Fibroblast of villous mesenchyme (primary cell): ENCODE measurements at places on chromosomes 1 and 21.

DNA sequence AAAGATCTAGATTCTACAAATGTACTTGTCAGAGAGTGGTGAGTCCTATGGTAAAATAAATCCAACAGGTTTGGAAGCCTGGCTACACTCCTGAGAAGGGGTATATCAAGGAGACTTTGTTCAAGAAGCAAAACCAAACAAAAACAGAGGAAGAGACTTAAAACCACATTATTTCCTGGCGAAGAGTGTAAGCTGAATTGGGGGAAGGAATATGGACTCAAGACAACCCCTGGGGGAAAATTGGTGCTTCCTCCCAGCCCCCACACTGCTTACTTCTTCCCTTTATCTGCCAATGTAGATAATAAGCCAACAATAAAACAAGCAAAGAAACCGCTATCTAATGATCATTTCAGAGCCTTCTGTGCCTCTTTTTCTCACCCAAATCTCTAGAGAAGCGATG lies 48.4 kb upstream of the ZBTB18 start:
- DNase-seq = no peak

DNA sequence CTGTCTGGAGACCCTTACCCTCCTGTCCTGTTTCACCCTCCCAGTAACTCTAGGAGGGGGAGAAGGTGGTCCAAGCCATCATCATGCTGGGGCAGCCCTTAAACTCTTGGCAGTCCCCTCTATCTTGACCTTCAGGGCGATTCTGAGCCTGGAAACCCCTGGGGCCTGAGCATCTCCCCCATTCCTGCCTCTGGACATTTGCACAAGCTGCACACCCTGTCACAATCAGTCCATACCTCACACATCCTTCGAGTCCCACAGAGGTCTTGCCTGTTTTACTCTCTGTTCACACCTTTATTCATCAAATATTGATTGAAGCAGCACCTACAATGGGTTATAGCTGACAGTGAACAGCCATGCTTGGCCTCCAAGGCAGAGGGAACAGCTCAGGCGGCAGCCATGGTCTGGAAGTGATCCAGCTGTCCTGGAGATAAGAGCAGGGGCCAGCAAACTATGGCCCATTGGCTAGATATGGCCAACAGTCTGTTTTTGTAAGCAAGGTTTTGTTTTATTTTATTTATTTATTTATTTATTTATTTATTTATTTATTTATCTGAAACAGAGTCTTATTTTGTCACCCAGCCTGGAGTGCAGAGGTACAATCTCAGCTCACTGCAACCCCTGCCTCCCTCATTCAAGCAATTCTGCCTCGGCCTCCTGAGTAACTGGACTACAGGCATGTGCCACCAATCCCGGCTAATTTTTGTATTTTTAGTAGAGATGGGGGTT lies 7.1 kb upstream of the FAM131C start:
- no peak for DNase-seq

- DNase-seq = peak; percentile 48
Measured at GRCh38 chr1:227351443-227351842, 33.2 kb upstream of the CDC42BPA start.

- no peak for DNase-seq
Measured at GRCh38 chr1:237705462-237705861, 185.3 kb downstream of the ZP4 start.

DNA sequence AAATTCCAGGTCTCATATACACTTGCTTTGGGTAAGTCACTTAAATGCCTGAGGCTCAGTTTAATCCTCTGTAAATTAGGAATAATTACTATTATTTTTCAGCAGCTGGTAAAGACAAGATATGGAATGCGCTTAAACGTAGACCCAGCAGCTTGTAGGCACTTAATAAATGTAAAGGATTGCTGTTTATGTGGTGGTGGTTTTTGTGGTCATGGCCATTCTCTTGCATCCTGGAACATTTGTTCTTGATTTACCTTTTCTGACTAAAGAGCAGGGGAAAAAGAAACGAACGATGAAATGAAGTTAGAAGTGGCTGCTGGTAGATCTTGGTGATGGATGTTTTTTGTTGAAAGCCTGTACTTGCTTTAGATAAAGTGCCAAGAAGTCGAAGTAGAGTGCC lies 195.0 kb upstream of the FOXD3 start:
- peak; percentile 56 for DNase-seq

- DNase-seq = no peak
Measured at GRCh38 chr1:37708471-37708870, 16.2 kb downstream of the CDCA8 start.

GRCh38 chr1:182111496-182111895 lies 50.0 kb upstream of the ZNF648 start:
- DNase-seq = no peak

- no peak for DNase-seq
Measured at GRCh38 chr1:201419746-201420607, 1.6 kb downstream of the TNNI1 start.

DNA sequence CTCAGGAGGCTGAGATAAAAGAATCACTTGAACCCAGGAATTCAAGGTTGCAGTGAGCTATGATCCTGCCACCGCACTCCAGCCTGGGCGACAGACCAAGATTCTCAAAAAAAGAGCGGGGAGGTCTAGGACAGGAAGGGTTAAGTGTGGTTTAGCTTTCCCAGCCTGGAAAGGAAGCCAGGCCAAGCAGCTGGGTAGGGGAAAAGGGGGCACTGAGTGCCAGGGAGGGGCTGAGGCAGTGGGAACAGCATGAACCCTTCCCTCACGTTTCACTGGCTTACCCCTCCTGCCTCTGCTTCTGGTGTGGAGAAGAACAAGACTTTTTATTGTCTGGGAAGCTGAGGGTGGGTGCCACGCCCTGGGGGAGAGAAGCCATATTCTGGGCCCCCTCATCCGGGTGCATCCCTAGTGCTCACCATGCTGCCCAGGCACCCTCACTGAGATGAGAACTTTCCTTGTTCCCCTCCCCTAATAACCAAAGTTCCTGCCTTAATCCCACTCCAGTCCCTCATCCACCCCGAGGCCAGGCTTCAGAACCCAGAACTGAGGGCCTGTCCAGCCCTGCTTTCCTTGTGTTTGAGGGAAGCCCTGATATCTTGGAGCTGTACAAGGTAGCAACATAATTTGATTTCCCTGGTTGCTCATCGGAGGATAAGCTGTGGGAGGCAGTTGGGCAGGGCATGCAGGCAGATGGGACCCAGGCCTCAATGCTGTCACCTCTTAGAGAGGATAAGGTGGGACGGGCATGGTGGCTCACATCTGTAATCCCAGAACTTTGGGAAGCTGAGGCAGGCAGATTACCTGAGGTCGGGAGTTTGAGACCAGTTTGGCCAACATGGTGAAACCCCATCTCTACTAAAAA lies 2.0 kb upstream of the LMNA start:
- DNase-seq = no peak

DNA sequence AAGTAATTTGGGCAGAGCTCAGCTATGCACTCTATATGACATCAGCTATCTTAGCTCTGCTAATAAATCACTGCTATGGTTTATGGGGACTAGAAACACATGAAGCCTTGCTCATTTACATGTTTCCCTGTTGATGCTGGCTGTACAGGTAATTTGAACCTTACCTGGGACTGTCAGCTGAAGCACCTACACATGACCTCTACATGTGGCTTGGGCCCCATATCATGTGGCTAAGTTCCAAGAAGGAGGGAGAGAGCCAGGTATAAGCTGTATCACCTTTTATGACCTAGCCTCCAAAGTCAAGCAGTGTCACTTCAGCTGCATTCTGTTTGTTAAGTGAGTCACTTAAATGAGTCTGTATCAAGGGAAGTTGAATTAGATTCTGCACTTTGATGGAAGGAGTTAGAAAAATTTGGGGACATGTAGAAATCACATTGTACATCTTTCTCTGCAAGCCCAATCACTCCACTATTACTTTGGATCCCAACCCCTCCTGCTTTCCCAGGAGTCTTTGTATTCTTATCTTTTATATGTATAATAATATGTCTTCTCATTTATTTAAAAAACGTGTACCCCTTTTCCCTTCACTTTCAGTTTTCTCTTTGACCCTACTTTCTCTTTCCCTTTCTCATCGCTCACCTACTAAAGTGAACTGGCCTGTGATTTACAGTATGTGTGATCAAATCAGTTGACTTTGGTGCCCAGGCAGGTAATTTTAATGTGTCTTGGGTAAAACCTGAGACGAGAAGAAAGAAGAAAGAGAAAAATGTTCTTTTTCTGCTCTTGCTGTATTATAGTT lies 53.4 kb upstream of the PRKACB start:
- DNase-seq = no peak

- DNase-seq = no peak
Measured at GRCh38 chr1:158028969-158029368, 35.5 kb downstream of the KIRREL1 start.

- DNase-seq = no peak
Measured at GRCh38 chr21:18002393-18002792, 183.2 kb upstream of the C21orf91 start.

- no peak for DNase-seq
Measured at GRCh38 chr1:18239671-18240070, 132.1 kb downstream of the IGSF21 start.

GRCh38 chr21:16509476-16509875 lies 779.7 kb downstream of the USP25 start:
- peak; percentile 43 for DNase-seq

DNA sequence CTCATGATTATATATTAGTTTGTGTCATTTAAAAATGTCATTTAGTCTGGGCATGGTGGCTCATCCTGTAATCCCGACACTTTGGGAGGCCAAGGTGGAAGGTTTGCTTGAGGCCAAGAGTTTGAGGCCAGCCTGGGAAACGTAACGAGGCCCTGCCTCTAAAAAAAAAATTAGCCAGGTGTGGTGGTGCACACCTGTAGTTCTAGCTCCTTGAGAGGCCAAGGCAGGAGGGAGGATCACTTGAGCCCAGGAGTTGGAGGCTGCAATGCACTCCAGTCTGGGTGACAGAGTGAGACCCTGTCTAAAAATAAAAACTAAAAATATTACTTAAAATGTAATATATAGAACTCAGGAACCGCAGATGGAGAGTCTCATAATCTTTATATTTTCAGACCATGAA lies 34.6 kb downstream of the RUNX3 start:
- DNase-seq = no peak

GRCh38 chr1:116531917-116532316 lies 38.9 kb downstream of the CD58 start:
- DNase-seq = no peak

- DNase-seq = peak; percentile 85
Measured at GRCh38 chr1:162690672-162691434, 58.6 kb downstream of the DDR2 start.

GRCh38 chr1:156608981-156609380 lies 7.7 kb upstream of the GPATCH4 start:
- DNase-seq = no peak

GRCh38 chr1:179208681-179209477 lies 20.6 kb downstream of the ABL2 start:
- DNase-seq = no peak

- peak; percentile 26 for DNase-seq
Measured at GRCh38 chr1:37797750-37798345, 4.2 kb downstream of the MANEAL start.

DNA sequence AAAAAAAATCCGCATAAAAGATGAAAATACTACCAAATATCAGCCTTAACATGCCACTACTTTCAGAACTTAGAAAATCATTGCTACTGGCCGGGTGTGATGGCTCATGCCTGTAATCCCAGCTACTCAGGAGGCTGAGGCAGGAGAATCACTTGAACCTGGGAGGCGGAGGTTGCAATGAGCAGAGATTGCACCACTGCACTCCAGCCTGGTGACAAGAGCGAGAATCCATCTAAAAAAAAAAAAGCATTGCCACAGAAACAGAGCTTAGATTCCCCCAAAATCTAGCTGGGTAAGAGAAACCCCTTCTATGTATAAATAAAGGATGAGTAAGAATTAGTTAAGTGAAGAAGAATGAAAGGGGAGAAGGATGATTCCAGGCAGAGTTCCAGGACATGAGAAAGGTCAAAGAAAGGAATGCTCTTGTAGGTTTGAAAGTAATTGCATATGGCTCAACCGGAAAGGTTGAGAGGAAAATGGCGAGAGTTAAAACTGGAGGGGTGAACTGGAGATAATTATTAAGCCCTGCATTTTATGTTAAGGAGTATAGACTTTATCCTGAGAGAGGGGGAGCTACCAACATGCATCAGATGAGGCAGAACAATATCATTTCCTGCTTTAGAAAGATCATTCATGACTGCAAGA lies 19.7 kb upstream of the NRDC start:
- DNase-seq = peak; percentile 82

GRCh38 chr1:30697571-30698376 lies 25.6 kb downstream of the MATN1 start:
- DNase-seq = peak; percentile 6

DNA sequence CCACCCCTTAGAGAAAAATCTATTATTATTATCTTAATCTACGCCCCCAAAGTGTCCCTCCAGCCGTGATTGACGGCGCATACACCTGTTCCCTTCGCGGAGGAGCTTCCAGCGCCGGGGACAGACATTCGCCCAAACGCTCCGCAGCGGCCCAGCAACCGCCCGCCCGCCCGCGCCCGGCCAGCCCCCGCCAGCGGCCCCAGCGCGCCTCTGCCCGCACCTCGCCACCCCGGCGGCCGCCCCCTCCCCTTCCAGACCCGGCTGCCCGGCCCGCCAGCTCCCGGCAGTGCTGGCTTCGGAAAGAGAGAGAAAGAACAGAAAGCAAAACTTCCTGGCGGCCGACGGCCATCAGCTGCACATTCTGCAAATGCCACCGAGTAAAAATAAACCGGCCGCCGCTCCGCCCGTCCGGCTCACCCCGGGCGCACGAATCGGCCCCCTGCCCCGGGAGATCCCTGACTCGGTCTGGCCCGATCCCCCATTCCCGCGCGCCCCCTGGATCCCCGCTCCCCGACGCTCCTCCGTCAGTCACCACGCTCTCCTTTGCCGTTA lies 1.6 kb downstream of the CASZ1 start:
- peak; percentile 18 for DNase-seq

GRCh38 chr1:230825761-230826160 lies 42.6 kb downstream of the C1orf198 start:
- DNase-seq = no peak

DNA sequence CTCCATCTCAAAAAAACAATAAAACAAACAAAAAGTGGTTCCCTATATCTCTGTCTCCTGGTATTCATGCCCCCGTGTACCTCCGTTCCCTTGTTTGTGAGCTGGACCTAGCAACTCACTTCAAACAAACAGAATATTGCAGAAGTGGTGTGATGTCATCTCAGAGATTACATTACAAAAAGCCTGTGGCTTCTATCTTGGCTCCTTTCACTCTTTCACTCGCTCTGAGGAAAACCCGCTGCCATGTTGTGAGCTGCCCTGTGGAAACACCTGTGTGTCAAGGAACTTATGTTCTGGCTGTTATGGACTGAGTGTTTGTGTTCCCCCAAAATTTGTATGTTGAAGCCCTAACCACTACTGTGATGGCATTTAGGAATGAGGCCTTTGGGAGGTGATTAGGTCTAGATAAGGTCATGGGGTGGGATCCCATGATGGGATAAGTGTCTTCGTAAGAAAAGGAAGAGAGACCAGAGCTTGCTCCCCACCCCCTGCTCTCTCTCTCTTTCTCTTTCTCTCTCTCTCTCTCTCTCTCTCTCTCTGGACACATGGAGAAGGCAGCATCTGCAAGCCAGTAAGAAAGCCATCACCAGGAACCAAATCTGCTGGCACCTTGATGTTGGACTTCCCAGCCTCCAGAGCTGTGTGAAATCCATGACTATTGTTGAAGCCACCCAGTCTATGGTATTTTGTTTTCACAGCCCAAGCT lies 7.4 kb upstream of the HYI start:
- DNase-seq = no peak
